Tibial nerve (tissue), 4 donors: ENCODE measurements at places on chromosomes 16 and 17. TPM values are rescaled to one million over a fixed set of nuclear protein-coding genes. Genes with fewer than 3 reads are reported as not detected.

The SLFN14 gene
- total RNA-seq, result not detected

The CCL17 gene
- total RNA-seq, result not detected

- no peak overlapping the region for H3K27ac ChIP-seq
- no peaks in the 10 kb centered on the region for H3K27me3 ChIP-seq
- no peaks in the 10 kb centered on the region for H3K4me1 ChIP-seq
These were observed 103.4 kb upstream of the IRX3 start for GRCh38 chr16:54389836-54390494.

DNA sequence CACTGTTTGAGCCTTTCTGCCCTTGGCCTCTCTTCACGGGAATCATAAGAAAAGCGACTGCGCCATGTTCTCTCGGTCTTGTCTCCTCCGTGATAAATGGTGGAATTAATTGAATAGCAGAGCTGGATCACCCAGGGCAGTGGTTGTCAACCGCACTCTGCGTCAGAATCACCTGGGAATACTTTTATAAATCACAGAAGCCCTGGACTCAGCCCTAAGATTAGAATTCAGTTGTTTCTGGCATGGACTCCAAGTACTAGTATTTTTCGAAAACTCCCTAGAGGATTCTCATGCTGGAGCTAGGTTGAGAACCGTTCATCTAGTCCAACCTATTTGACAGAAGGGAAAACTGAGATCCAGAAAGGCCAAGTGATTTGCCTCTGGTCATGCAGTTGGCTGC lies 64.1 kb downstream of the SPACA3 start:
- no peak overlapping the region for H3K4me3 ChIP-seq
- no peak overlapping the region for H3K27ac ChIP-seq
- no peaks in the 10 kb centered on the region for H3K27me3 ChIP-seq
- no peak for DNase-seq
- H3K4me1 ChIP-seq, result no peaks in the 10 kb centered on the region

GRCh38 chr16:68921637-68922036 lies 78.3 kb downstream of the TANGO6 start:
- no peak overlapping the region for H3K4me3 ChIP-seq
- H3K27ac ChIP-seq, result no peak overlapping the region
- H3K27me3 ChIP-seq, result no peaks in the 10 kb centered on the region
- DNase-seq, result no peak
- no peaks in the 10 kb centered on the region for H3K4me1 ChIP-seq
- peaks cover 3% of the 10 kb centered on the region for H3K36me3 ChIP-seq

- no peak for DNase-seq
- H3K36me3 ChIP-seq, result no peaks in the 10 kb centered on the region
- no peaks in the 10 kb centered on the region for H3K27me3 ChIP-seq
- H3K27ac ChIP-seq, result peak overlapping the region; percentile 79
- H3K4me3 ChIP-seq, result peak overlapping the region; percentile 75
- no peaks in the 10 kb centered on the region for H3K4me1 ChIP-seq
These were observed 980 bp downstream of the TBC1D10B start for GRCh38 chr16:30369091-30369937.

DNA sequence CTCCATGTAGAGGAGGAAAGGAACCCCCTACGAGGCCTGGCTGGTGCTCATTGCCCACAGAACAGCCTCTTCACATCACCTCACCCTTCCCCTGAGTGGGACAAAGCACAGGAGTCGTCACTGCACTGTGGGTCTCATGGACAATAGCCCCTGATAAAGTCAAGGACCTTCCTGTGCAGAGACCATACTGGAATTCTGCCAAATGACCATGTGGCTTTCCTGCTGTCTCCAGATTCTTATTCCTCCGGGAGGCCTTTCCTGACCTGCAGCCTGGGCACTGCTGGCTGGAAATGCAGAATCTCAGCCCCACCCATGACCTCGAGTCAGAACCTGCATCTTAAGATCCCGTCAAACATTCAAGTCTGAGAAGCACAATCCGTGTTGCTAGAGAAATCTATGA lies 60.5 kb upstream of the ERN1 start:
- H3K4me1 ChIP-seq, result peaks cover 5% of the 10 kb centered on the region
- H3K36me3 ChIP-seq, result no peaks in the 10 kb centered on the region
- no peak for DNase-seq
- no peak overlapping the region for H3K4me3 ChIP-seq

DNA sequence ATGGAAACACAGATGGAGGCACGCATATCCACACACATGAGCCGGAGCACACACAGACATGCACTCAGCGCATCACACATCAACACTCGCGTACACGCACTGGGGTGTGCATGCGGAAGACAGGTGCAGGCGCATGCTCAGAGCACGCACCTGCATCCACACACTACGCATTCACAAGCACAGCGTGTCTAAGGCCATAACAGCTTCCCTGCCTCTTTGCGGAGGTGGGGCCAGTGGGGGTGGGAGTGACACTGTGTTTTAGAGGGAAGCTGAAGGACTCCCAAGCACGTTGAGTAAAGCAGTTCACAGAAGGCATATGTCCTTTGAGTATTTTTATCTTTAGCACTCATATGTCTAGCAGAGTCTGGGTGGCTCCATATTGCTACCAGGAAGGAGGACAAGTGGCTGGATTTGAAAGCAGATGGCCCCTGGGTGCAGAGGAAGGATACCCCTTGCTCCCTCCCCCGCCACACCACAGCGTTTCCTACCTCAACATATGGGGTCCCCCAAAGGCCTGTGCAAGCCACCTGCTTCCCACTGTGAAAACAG lies 68.6 kb upstream of the TOB1 start:
- peak overlapping the region; percentile 89 for H3K27ac ChIP-seq
- H3K27me3 ChIP-seq, result no peaks in the 10 kb centered on the region
- H3K4me1 ChIP-seq, result peaks cover 21% of the 10 kb centered on the region
